HFFc6 (cell line): ENCODE measurements at places on chromosomes 16 and 17.

- no peak for DNase-seq
These were observed 37.4 kb downstream of the PSME3IP1 start for GRCh38 chr16:57148481-57148880.

GRCh38 chr17:37820995-37821713 is 76.3 kb upstream of the HNF1B start:
- peak; percentile 25 for DNase-seq

- DNase-seq, result peak; percentile 88
These were observed 75.6 kb upstream of the PLCG2 start for GRCh38 chr16:81703177-81704155.

- no peak for DNase-seq
These were observed 414.1 kb upstream of the SALL1 start for GRCh38 chr16:51565184-51565583.

- DNase-seq, result no peak
These were observed 16.8 kb downstream of the THRA start for GRCh38 chr17:40079545-40079944.

DNA sequence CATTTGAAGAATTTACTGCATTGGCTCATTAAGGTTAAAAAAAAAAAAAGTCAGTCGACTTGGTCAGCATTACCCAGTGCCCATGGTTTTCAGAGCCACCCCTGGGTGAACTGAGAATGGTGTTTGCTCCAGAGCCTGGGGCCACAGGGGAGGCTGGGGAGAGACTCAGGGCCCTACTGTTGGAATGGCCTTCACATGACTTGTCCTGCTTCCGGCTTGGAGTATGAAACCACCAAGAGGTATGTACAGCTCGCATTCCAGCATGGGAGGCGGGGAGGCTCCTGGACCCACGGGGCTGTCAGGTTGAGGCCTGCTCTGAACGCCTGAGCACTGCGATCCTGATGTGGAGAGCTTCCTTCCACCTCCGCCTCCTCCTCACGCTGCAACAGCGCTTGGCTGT is 36.8 kb downstream of the MSI2 start:
- no peak for DNase-seq

- no peak for DNase-seq
These were observed 208.5 kb downstream of the STX8 start for GRCh38 chr17:9367156-9367555.

- peak; percentile 10 for DNase-seq
These were observed 1.0 kb downstream of the RSPRY1 start for GRCh38 chr16:57186872-57187854.

GRCh38 chr17:40063901-40064531 is 1.3 kb downstream of the THRA start:
- DNase-seq, result no peak

DNA sequence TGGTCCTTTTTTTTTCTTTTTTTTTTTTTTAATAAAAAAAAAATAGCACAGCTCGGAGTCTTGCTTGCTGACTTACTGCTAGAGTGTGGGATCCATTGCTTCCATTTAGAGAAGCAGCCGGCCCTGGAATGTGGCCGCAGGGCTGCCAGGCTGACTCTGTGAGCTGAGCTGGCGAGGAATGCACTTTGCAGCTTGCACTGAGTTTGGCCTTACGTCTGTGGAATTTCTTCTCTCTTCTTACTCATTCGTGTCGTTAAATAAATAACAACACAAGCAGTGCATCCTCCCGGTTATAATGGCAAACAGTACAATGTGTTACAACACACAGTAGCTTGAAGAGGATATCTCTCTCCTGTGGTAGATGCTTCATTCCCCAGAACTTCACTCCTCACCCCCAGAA is 69.2 kb downstream of the PRKCB start:
- peak; percentile 77 for DNase-seq

- no peak for DNase-seq
These were observed 324.8 kb downstream of the PMP22 start for GRCh38 chr17:14940108-14940937.

GRCh38 chr17:31147507-31148202 is 52.9 kb downstream of the NF1 start:
- DNase-seq, result no peak

DNA sequence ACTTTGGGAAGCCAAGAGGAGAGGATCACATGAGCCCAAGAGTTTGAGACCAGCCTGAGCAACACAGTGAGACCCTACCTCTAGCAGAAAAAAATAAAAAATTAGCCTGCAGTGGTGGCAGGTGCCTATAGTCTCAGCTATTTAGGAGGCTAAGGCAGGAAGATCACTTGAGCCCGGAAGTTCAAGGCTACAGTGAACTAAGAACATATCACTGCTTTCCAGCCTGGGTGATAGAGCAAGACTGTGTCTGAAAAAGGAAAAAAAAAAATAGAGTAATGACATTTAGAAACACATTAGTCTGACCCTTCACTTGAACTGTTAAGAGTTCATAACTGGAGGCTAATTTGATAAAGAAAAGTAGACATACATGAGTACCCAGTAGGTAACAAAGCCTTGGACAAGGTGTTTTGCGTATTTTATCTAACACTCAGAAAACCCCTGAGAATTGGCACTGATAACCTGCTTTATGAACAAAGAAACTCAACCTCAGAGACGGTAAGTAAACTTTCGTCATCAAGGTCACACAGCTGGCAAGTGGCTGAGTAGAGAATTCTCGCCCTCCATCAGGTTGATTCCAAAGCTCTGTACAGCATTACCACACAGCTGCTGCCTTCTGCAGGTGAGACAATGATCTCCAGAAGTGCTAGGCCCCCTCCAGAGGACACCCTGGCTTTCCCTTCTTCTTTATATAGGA is 101.1 kb downstream of the SMG6 start:
- no peak for DNase-seq

- no peak for DNase-seq
These were observed 6.7 kb downstream of the NUPR1 start for GRCh38 chr16:28531777-28532744.

DNA sequence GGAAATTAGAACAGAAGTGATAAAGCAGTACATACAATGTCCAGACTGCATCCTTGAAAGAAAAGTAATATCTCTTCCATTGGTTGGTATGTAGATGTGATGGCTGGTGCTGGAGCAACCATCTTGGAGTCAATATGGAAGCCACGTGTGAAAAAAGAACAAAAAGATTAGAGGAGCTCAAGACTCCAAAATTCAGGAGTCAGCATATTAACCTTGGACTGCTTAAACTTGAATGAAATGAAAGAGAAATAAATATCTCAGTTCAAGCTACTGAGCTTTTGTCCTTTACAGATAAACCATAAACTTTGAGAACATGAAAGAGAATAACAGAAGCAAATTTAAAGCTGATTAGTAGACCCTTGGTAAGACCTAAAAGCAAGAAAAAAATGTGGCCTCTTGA is 197.9 kb downstream of the HS3ST3B1 start:
- no peak for DNase-seq

DNA sequence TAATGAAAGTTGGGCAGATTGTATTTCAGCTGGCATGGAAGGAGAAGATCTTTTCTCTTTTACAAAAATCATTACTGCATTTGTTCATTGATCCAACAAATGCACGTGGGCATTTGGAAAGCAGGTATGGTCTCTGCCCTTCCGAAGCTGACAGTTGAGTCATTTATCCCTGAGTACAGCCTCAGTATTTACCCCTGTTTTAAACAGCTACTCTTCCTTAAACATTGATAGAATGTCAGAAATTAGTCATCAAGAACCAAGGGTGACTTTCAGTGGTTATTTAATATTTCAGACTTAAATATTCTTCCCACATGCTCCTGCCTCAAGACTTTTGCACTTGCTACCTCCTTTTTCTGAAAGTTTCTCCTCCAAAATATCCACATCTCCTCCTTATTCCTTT is 226.7 kb upstream of the HSBP1 start:
- DNase-seq, result no peak

- no peak for DNase-seq
These were observed 18.8 kb upstream of the PHOSPHO1 start for GRCh38 chr17:49249292-49249794.

DNA sequence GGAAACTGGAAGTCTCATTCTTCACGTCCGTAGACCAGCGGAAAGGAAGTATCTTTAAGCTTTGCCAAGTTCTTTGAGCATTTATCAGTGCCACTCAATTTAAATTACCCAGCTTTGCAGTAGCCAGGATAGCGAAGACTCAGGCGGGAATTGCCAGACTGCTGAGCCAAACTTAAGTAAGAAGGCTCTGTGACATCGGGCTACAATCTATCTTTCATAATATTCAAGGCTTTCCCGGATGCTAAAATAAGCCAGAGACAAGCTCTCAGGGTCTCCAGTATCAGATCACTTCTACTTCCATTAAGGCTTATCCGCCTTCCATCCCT is 436 bp upstream of the BRIP1 start:
- DNase-seq, result no peak

DNA sequence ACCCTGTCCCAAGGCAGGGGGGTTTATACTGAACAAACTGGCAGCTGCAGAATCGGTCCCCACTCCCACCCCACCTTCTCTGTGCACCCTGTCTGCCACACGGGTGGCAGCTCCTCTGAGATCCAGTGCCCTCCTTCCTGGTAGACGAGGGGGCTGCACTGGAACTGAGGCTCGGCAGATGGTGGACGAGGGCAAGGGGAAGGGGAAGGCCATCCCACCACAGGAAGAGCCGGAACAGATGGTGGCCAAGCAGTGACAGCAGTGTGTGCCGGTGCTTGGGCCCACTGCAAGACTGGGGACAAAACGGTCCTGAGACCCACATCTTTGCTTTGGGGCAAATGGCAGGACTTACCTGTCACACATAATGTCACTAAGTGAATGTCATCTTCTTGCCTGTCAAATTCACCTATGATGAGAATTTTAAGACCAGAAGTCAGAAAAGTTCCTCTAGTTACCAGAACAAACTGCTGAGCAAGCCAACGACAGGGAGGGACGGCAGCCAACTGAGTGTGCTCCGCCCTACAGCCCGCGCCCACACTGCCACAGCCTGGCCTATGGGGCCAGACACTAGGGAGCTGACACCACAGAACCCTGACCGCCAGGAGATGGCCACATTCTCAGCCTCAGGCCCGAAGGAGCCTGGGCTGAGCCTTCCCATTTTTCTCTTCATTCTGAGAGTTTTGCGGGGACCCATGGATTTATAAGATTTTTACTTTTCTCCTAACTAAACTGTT is 14.4 kb downstream of the NTAN1 start:
- no peak for DNase-seq

- no peak for DNase-seq
These were observed 23.5 kb upstream of the MAP2K6 start for GRCh38 chr17:69390795-69391501.
